CD4-positive, alpha-beta memory T cell (primary cell): ENCODE measurements at places on chromosomes 4 and X.

DNA sequence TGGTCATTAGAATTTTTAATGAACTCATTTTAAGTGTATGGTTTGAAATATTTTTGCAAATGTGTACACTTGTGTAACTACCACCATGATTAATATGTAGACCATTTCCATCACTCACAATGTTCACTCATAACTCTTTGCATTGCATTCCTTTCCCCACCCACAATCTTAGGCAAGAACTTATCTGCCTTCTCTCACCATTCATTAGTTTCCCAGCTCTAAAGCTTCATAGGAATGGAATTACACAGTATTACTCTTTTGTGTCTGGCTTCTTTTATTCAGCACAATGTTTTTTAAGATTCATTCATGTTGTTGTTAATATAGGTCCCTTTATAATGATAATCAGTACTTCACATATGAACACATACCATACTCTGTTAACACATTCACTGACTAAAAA lies 106.1 kb downstream of the ARAP2 start:
- DNase-seq: no peak

DNA sequence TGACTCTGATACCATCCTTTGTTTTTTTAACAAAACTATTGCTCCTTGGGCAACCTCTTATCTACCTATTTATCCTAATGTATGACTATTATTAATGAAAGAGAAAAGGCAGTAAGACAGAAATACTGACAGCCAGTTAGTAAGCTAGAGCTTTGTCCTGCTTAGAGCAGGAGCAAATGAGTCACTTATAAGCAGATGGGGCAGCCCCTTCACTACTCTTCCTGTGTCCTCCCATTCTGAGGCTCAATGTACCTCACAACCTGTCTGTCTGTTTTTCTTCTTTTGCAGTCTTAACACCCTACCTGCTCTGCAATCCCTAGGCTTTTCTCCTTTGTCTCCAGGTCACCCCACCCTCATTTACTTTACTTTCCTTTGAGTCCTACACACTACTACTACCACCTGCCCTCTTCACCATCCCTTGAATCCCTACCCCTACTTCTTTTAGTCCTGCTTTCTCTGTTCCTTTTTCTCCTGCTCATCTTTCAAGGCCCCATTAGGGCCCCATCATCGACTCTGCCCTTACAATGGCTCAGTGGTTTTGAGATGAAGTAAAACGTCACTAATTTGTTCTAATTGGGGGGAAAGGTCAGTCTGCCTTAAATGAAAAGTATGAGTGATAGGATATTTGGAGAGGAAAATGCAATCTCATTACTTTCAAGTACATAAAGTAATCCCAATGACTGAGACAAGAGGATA lies 294.3 kb downstream of the GUCY2F start:
- DNase-seq: no peak

GRCh38 chr4:54103190-54103574 lies 3.2 kb downstream of the GSX2 start:
- DNase-seq: no peak

- DNase-seq: no peak
These were observed 181.2 kb downstream of the AFF2 start for GRCh38 chrX:148681605-148682004.

DNA sequence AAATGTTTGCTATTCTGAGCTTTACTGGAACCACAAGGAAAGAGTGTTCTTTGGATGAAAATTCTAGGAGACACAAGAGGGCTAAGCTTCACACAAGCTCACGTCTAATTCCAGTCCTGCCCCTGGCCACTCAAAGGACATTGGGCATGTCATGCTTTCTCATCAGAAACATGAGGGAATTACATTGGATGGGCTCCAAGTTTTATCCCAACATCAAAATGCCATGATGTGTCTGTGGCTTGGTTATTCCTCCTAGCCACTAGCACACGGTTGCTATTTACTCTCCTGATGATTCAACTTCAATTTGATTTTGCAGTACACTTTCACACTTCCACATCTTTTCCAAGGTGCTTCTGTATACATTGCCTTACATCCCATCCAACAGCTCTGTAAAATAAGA lies 149.6 kb upstream of the FAM9B start:
- no peak for DNase-seq

- DNase-seq: no peak
These were observed 446.3 kb downstream of the TRAM1L1 start for GRCh38 chr4:116639070-116639577.

DNA sequence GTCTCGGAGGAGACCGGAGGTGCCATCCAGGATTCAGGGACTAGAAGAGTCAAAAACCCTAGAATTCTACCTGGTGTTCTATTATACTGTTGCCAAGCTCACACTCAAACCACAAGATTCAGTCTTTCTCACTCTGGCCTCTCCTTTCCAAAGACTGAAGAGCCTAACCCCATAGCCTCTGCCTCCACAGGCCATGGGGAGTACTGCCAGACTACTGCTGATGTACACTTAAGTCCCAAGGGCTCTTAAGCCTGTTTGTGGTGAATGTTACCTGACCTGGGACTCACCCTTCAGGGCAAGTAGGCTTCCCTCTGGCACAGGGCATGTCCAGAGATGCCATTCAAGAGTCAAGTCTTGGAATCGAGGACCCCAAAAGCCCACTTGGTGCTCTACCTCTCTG lies 58.9 kb upstream of the IRS4 start:
- no peak for DNase-seq

GRCh38 chrX:12089740-12090139 lies 48.5 kb upstream of the FRMPD4 start:
- DNase-seq: no peak

- no peak for DNase-seq
These were observed 17.1 kb downstream of the RCHY1 start for GRCh38 chr4:75497133-75497532.

- DNase-seq: no peak
These were observed 47.3 kb upstream of the SMIM31 start for GRCh38 chr4:164706675-164707074.

GRCh38 chr4:76997077-76997476 lies 47.5 kb downstream of the SEPTIN11 start:
- no peak for DNase-seq

DNA sequence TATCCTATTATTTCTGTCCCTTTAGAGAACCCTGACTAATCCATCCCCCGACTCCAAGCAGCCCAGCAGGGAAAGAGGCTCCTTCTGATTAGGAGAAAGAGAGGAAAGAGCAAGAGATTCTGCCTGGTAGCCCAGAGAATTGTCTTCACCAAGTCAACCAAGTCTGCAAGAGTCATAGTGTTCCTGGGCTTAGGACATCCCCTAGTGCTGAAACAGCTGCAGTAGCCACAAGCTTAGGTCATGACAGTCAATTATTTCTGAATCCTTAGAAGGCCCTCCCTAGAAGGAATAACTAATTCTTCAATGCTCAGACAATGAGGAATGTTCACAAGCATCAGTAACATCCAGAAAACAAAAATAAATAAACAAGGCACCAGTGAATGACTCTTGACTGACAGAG lies 480.3 kb upstream of the GRIA3 start:
- no peak for DNase-seq

DNA sequence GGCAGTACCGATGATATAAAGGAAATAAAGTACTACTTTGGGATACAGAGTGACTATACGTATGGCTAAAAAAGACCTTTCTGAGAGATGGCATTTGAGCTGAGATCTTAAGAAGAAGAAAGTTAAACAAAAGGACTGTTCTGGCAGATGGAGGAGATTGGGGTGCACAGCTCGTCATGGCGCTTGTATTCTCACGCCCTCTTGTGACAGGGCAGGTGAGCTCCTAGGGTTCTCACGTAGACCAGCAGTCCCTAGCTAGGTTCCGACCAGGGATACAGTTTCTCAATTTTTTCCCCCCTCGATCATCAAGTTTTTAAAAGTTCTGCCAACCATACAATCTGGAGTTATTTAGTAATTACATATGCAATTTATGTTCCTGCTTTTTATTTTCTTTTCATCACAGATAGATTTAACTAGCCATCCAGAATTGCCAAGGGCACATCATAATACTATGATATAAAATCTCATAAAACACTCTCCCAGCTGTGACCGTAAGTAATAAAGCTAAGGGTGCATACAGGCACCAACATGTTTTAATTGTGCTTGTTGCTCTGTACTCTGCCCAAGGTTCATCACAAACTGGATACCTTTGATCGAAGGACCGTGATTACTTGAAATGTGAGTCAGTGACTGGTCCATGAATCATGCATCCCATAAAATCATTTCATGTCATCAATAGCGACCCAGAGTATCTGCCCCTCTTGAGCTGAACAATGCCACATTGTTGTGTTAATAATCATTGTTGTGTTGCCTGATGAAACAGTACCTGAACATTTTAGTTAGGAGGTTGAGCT lies 69.4 kb upstream of the ZNF518B start:
- DNase-seq: no peak

GRCh38 chr4:100721490-100721889 lies 203.7 kb upstream of the EMCN start:
- no peak for DNase-seq

DNA sequence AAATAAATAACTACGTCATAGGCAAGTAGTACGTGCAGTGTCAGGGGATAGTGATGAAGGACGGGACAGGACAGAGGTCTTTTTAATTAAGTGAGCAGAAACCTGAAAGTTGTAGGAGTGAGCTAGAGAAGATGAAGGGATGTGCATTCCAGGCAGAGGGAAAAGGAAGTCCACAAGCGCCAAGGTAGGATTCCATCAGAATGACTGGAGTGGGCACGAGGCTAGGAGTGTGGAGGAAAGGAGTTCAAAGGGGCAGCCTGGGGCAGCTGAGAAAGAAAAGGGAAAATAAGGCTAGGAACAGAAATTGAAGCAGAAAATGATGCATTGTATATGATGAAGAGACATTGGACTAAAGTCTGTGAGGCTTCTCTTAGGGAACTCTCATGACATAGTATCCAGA lies 192.2 kb upstream of the TLL1 start:
- no peak for DNase-seq

- no peak for DNase-seq
These were observed 330.5 kb upstream of the SPANXN1 start for GRCh38 chrX:144916785-144917184.

DNA sequence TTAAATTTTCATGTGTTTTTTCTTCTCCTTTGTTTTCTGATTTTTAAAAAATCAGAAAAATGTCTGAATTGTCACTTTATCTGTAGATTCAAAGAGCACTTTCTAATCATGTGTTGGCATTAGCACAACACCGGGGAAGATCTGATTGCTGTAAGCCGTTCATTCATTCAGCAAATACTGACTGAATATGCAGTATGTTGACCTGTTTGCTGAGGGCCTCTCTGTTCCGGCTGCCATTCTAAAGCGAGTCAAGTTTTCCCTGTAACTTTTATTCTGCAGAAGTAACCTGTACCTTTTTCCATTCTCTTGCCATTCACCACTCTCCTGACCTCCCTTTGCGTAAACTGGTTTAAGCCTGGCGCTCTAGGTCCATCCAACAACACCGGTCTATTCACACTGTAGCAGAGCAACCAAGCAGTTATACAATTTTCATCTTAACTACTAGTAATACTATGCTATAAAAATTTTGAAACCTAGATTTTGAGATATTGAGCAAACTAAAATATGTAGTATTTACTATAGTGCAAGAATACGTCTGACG lies 6.7 kb downstream of the SORBS2 start:
- DNase-seq: no peak

- DNase-seq: no peak
These were observed 72.2 kb upstream of the GABRG1 start for GRCh38 chr4:46196086-46196485.

- no peak for DNase-seq
These were observed 66.1 kb downstream of the NHSL2 start for GRCh38 chrX:71976753-71977152.

DNA sequence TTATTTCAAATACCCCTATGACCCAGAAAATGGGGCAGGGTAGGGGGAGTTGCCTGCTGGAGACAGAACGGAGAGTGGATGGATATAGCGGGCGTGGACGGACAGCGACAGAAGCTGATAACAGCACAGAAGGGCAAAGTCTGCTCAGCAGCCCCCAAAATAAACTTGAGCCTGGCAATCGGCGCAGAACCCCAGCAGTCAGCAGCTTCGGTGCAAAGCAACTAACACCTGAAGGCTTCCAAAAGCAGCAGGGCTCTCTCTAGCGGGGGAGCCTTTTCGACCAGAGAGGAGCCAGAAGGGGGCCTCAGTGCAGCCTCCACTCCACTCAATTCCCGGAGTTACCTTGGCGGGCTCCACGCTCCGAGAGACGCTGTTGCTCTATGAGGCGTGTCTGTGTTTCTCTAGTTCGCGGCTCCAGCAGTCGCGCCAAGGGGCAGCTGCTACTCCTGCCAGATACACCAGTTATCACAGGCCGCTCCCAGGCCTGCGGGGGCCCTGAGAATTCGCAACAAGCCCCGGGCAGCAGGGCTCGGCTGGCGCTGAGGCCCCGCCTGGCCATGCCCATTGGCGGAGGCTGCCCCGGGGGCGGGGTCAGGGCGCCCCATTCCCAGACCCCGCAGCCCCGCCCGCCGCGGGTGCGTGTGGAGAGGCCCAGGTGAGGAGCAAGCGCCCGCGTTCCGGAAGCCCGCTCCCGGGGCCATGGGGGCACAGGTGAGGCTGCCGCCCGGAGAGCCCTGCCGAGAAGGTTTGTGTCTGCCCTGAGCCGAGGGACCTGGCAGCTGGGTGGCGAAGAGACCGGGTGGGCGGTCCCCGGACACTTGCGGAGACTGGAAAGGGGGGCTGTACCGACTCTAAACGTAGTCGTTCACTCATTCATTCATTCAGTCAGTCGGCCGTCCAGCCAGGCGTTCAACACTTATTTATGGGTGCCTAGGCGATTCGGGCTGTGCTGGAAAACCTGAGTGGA lies at the start of the genes CNGA1 and NIPAL1:
CNGA1 (minus strand) TSS at position 541 of the 967 bp plus-strand sequence. CDS start 63,992 bp downstream, outside the sequence.
NIPAL1 (plus strand) TSS at position 632 of the 967 bp plus-strand sequence; CDS start at position 700, 68 bp downstream.
- DNase-seq: peak; percentile 68
